GM18507 (cell line): ENCODE measurements at places on chromosomes 16 and 17.

- no peak for DNase-seq
Measured at GRCh38 chr16:17970157-17970765, 366.3 kb downstream of the NPIPA8 start.

GRCh38 chr16:81623365-81624102 is 155.6 kb upstream of the PLCG2 start:
- DNase-seq, result no peak

DNA sequence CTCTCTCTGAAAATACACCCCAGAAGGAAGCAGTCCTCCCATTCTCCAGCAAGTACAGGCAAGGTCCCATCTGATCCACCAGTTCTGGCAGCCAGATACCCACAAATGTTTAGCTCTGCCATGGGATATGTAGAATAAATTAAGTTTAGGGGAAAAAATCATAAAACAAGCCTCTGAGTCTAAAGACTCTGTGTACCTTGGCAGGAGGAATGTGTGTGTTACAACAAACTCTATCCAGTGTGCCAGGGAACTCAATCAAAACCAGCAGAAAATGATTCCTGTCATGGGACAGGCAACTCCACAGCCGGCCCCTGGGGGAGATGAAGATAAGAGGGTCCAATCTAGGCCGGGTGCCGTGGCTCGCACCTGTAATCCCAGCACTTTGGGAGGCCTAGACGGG is 73.4 kb downstream of the MRM3 start:
- no peak for DNase-seq

DNA sequence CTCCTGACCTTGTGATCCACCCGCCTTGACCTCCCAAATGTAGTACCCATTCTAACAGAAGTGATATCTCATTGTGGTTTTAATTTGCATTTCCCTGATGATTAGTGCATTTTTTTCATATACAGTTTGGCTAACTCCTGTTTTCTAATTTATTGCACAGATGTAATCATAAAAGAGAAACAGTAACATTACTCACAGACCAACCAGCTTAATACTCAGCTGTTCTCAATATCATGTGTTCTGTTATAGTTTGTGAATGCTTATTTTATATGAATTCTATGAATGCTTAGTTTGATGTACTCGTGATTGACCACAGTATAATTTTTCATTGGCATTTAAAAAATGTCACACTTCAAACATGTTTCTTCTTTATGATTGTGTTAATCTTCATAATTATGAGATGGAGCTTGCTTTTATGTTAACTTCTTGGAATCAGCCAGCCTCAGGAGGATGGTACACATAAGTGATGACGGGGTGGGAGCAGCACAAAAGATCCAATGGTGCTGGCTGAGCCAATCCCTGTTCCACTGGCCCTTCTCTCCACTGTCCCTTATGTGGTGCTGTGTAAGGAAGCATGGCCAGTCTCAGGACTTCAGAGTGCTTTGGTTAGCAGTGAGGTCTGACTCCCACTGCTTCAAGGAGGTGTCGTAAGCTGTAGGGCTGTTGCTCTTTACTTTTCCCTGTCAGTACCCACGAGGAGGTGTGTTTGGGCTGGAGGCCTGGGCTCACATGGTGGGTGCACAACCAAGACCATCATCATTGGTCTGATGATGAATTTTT is 191.0 kb downstream of the SPECC1 start:
- DNase-seq, result no peak

GRCh38 chr17:56026915-56027314 is 126.4 kb upstream of the ANKFN1 start:
- DNase-seq, result no peak

GRCh38 chr17:72715906-72716572 is 376.4 kb downstream of the SLC39A11 start:
- no peak for DNase-seq

DNA sequence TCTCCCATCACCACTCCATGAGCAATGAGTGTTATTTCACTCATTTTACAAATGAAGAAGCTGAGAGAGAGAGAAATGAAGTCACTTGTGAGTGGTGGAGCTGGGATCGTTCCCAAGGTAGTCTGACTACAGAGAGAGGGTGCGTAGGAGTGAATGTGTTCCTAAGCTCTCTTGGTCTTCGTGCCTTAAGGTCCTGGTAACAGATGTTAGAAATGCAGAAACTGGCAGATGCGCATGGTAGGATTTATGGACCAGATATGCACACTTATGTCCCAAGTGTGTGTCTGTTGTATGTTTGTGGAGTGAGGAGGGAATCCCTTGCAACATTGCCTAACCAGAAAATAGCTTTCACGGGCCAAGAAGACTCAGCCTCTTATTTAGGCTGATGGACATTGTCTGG is 93.2 kb upstream of the ZNF469 start:
- no peak for DNase-seq

DNA sequence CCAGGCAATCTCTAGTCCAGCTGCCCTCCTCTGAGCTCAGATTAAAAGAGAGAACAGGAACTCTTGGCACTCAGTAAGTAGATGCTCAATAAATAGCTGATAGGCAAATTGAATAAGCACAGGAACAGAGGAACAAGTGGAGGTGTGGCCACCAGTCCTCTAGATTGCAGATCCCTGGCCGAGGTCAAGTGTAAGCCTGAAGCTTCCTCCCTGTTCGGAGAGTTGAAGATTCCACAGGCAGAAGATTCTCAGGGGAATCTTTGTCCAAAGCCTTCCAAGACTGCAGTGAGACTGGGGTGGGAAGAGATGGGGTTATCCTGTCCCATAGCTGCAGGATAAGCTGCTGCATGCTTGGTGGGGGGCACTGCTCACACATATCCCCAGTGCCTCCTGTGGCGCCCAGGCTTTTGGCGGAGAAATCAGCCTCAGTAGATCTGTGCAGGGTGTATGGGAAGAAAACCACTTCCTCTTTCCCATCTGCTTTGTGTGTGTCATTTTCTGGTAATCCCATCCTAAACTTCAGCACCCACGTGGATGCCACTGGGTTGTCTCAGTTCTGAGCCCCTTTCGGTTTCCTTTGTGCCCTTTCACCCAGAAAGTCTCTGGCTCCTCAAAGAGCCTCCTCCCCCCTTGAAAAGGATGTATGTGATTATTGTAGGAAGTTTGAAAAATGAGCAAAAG is 12.1 kb downstream of the CD300A start:
- DNase-seq, result no peak

GRCh38 chr16:825341-826061 is 25.0 kb upstream of the GNG13 start:
- DNase-seq, result no peak

- DNase-seq, result no peak
Measured at GRCh38 chr16:67039260-67040020, 10.5 kb downstream of the CBFB start.

- DNase-seq, result no peak
Measured at GRCh38 chr17:55487695-55488432, 23.4 kb downstream of the SMIM36 start.

- DNase-seq, result no peak
Measured at GRCh38 chr17:81075307-81075706, 40.4 kb downstream of the BAIAP2 start.

DNA sequence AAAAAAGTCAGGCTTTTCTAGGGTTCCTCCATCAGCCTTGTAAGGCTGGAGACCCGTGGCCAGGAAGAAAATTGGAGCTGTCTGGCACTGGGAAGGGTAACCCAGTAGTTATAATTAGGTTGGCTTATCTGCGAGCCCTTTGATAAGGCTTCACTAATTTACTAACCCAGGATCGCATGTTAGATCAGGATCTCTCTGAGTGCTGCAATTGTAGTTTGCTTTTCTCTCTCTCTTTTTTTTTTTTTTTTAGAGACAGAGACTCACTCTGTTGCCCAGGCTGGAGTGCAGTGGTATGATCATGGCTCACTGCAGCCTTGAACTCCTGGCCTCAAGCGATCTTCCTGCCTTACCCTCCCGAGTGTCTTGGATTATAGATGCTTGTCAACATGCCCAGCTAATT is 17.0 kb downstream of the ABCC1 start:
- DNase-seq, result no peak

- no peak for DNase-seq
Measured at GRCh38 chr16:68991075-68991474, 114.4 kb upstream of the HAS3 start.

- DNase-seq, result no peak
Measured at GRCh38 chr16:67571464-67571863, 9.1 kb downstream of the CTCF start.

DNA sequence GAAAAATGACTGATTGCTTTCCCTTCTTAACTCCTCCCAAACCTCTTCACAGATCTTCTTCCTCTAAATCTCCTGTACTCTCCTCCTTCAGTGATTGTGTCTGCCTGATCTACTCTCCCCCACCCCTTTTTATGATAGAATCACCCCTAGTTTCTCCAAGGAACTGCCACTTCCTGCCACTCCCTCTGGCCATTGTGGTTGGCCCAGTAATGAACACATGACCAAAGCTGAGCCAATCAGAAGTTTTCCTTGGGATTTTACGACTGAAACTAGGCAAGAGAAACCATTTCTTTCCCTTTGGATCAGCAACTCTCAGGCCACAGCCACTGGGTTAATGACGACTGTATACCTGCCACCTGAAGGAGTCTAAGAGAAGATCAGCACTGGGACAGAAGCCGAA is 15.9 kb downstream of the IRX3 start:
- no peak for DNase-seq

DNA sequence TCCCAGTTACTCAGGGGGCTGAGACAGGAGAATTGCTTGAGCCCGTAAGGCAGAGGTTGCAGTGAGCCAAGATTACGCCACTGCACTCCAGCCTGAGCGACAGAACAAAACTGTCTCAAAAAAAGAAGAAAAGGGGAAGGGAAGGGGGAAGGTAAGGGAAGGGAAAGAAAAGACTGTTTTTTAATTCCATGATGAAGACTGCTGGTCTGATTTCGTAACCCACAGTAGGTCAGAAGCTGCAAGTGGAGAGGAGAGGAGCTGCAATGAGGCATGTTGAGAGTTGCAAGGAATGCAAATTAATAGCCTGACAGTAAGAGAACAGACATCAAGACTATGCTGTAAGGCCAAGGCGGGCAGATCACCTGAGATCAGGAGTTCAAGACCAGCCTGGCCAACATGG is 33.3 kb downstream of the HELZ start:
- no peak for DNase-seq

DNA sequence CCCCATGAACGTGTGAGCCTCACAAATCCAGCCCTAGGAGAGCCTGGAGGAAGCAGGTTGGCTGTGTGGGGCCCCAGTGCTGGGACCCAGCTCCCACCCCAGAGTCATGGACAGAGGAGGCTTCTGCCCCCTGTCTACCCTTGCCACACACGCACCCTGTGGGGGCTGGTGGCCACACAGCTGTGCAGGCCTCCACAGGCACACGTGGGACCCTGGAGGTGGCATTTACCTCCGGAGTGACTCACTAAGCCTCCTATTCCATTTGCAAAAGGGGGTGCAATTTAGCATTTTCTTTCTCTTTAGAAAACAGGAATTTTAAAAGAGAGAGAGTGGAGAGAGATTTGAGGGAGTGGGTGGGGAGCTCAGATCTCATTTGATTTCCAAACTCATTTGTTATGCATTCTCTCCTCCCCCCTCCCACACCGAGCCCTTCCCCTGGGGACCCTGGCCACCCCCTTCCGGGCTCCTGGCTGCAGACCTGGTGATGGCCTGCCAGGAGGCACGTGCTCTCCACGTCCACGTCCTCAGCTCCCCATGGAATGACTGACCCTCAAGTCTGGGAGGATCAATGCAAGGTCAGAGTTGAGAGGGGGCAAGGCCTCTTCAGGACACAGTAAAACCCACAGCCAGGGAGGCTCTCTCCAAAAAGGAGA is 6.8 kb downstream of the PITPNM3 start:
- DNase-seq, result no peak

- DNase-seq, result no peak
Measured at GRCh38 chr16:68309799-68310198, 947 bp downstream of the SLC7A6OS start.

DNA sequence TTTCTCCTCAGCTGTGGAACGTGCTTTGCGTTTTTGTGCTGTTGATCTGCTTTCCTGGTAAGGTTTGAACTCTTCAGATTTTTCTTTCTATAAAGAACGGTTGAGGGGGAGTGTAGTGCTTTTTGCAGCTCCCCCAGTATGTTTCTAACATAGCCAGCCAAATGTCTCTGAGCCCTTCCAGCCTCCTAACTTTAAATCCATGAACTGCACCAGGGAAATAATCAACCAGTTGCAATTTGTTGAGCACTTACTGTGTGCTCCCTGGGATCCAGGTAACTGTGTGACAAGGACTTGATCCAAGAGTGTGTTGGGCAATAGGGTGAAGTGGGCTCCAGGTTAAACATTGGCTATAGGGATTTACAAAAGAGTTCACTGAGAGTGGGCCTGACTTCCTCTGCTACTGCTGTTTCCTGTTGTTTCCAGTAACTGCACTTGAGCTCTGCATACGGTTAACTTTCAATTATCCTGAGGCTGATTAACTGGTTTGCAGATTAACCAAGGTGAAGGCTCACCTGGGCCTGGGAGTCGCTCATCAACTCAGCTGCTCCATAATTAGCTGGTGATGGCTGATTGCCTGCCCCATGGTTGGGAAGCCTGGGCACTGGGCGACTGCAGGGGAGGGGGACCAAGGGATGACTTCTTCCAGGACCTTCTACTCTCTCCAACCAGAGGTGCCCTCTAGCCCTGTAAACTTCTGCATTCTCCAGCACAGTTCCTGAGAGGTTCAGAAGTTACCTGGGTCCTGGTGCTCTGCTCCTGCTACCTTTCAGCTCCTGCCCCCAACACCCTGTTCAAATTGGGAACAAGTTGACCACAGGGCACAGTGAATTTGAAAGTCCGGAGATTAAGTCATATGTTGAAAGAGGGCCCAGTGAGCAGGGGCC is 19.5 kb downstream of the HLF start:
- DNase-seq, result no peak

GRCh38 chr16:25481636-25482035 is 210.1 kb upstream of the HS3ST4 start:
- DNase-seq, result no peak

DNA sequence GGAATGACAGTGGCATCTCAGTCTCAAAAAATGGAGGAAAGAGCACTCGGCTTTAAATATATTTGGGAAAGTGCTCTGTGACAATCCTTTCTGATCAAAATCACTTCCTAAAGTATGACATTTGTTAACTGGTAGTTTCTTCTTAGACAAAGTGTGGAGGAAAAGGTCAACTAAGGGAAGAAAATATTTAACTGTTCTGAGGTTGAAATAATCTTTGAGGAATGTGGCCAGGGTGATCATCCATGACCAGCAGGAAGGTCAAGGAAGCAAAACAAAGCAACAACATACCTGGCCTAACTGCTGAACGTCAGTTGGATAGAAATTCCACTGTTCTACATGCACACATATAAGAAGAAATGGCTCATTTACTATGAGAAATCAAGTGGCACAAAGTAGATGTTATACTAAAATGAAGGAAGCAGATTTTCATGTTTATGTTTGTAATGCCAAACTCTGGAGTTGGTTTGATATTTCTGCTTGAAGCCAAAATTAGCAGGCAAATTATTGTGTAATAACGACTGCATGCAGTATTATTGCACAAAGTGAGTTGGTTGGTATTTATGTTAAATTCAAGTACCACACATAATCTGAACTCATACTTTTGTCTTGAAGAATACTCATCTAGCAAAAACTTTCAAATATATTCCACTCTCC is 87.3 kb upstream of the CORO6 start:
- DNase-seq, result no peak
